Caudate nucleus (tissue), 63 donors: ENCODE measurements at places on chromosomes 16 and 17.

DNA sequence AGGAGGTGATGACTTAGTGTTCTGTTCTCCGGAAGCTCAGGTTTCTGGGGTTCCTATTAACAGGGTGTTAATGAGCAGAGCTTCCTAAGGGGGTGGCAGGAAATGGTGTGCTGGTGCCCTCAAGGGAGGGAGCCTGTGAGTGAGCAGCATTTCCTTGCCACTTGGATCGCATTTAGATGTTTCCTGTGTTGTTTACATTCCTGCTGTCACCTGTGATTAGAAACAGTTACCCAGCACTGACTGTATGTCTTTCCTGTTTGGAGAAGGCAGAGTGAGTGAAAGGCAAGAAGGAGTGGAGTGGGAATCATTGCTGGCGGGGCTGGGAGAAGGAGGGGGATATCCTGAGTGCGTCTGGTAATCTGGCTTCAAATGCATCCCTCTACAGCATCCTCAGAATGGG lies 214.6 kb downstream of the CCDC182 start:
- no peak for DNase-seq

- no peak for DNase-seq
These were observed 256.1 kb upstream of the RPL38 start for GRCh38 chr17:73947281-73947965.

DNA sequence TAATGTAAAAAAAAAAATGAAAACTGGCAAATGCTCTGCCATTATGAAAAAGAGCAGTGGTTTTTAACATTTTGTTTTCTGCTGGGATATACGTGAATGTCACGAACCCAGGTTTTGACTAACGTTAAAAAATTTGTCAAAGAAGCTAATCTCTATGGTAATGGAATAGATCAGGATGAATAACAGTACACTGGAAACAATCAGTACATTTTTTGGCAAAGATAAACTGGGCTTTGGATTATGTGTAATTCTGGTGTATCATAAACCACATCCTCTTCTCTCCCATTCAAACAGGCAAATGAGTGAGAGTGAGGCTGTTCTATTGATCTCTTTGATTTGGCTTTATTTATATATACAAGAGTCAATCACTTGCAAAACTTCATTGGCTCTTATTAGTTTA lies 207.0 kb upstream of the IRX3 start:
- DNase-seq, result no peak

DNA sequence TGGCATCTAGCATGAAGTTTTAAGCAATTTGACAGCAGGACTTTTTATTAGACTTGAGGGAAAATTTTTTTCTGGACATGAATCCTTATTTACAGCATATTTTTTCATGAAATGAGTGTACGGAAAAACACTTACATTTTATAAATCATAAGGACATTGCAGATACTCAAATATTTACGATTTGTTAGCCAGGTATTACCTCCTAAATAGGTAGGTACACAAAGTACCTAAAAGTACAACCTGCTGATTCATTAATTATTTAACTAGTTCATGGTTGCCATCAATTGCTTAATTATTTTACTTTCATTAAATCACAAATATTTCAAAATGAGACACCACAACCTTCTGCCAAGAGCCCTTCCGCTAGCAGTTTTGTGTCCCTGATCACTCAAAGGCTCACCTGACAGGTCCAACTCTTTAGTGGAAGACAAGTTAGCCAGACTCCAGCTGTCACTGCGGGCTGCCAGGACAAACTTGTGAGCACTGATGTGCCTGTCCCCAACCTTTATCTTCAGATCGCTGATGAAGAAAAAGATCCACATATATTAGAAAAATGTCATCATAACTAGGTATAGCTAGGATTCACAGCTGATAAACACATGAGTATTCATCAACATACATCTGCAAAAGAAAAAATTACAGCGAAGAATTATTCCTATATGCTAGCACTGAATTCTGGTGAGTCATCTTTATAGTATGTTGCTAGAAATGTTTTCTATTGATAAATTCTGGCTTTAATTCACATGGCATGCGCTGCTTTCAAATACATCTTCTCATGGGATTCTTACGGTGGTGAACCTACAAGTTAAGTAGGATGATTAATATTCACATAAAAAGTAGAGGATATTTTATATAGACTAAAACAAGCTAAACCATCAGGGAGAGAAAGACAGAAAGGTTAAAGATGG lies 28.2 kb downstream of the ANKFY1 start:
- no peak for DNase-seq

DNA sequence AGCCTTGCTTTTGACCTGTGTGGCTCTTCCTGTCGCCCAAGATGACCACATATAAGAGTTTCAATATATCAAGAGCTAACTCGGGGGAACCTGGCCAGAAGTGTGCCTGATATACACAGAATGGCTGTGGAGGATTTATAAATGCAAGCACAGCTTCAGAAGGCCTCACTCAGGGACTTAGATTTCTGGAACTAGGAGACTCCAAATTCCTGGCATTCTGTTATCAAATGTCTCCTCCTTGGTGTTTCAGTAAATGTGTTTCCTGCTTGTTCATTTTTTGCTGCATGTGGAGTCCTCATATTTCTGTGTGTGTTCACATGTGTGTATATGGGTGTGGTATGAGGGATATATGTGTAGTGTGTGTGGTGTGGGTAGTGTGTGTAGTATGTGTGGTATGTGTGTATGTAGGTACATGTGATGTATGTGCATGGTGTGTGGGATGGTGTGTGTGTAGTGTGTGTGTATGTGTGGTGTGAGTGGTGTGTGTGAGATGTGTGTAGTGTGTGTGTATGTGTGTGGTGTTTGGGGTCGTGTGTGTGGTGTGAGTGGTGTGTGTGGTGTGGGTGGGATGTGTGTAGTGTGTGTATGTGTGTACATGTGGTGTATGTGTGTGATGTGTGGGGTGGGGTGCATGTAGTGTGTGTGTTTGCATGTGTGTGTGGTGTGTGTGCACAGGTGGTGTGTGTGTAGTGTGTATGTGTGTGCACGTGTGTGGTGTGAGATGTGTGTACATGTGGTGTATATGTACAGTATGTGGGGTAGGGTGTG lies 981 bp upstream of the CD300H start:
- no peak for DNase-seq

GRCh38 chr17:75182319-75182568 lies 515 bp downstream of the SUMO2 start:
- peak; percentile 39 for DNase-seq

- DNase-seq, result no peak
These were observed 4.5 kb upstream of the CLDN7 start for GRCh38 chr17:7266784-7267183.

DNA sequence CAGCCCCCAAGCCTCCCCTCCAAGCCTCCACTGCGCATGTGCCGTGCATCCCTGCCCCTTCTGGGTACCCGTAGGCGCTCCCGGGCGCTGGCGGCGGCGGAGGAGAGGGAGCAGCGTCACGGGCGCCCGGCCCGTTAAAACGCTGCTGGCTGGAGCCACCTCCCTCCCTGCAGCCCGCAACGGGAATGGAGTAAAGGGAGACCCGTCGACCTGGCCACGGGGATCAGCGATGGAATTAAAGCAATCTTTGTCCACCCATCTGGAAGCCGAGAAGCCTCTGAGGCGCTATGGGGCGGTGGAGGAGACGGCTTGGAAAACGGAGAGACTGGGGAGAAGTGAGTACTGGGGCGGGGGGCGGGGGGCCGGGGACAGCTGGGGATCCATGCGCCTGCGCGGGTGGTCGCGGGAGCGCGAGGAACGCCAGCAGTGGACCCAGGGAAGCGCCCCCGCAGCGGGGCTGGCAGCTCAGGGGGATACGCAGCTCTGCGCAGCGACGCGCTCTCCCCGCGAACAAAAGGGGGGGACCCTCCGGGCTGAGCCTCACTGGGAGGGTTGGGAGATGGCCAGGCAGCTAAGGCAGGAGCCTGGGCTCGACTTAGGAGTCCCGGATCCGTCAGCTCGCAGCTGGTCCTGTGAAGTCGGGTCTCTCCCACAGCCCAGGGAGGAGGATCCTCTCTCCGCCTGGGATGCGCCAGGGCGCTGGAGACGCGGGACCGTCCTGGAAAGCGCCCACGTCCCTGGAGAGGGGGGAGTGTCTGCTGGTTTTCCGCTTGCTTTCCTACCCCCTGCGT lies at the start of gene BMERB1:
BMERB1 (plus strand) TSS at position 164 of the 791 bp plus-strand sequence; CDS start at position 230, 66 bp downstream.
- peak; percentile 75 for DNase-seq

GRCh38 chr17:82351713-82352488 lies 7.1 kb upstream of the TEX19 start:
- peak; percentile 70 for DNase-seq

GRCh38 chr16:56788435-56788834 lies 58.5 kb downstream of the NUP93 start:
- DNase-seq, result no peak

DNA sequence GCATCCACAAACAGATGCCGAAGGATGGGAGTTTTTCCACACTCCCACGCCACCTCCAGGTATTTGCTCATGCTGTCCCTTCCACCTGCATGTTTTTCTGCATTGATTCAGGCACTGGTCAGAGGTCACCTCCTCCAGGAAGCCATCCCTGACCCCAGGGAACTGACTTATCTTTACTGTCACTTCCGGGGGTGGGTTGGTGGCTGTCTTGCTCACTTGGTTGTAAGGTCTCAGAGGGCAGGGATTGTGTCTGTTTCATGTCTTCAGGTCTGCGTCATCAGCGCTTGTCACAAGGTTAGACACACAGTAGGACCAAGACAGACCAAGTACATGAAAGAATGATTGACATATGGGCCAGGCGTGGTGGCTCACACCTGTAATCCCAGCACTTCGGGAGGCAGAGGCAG lies 1.9 kb upstream of the IL4R start:
- no peak for DNase-seq

DNA sequence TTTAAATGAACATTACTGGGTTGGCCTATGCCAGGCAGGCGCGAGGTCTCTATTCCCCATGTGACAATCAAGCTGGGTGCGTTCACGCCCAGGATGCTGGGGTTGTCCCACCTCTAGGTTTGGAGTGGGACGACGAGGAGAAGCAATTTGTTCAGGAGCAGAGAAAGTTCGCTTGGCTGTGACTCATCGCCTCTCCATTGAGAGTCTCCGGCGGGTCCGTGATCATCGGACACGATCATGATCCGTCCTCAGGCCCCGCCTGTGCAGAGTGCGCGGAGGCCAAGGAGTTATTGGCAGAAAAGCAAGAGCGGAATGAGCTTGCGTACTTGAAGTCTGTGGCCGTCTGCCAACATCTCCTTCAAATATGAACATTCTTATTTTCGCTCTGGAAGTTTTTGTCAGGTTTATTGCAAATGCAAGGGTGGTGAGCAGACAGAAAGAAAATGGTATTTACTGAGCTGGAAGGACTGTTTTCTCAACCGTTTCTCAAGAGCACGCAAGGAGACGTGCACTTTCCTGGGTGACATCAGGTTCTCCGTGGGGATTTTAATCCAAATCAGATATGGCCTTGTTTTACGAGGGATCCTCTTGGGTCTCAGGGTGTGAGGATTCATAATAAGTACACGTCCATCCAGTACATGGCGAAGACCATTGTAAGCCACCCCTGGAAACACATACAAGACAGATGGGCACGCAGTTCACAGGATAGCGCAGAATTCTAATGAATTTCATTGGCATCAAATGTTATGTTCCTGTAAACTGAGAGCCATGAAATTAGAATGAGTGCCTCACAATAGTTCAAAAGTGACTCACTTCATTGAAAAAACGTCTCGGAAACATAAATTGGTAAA lies 70.1 kb upstream of the CREBBP start:
- DNase-seq, result no peak

- no peak for DNase-seq
These were observed 195.2 kb downstream of the AXIN2 start for GRCh38 chr17:65366102-65366844.

GRCh38 chr17:49487183-49487582 lies 7.9 kb upstream of the NGFR start:
- no peak for DNase-seq

- DNase-seq, result no peak
These were observed 66.0 kb downstream of the GNAO1 start for GRCh38 chr16:56257239-56257638.
